ENCODE measurements at places on chromosomes 12 and 14. TPM values are rescaled to one million over a fixed set of nuclear protein-coding genes. Genes with fewer than 3 reads are reported as not detected.

DNA sequence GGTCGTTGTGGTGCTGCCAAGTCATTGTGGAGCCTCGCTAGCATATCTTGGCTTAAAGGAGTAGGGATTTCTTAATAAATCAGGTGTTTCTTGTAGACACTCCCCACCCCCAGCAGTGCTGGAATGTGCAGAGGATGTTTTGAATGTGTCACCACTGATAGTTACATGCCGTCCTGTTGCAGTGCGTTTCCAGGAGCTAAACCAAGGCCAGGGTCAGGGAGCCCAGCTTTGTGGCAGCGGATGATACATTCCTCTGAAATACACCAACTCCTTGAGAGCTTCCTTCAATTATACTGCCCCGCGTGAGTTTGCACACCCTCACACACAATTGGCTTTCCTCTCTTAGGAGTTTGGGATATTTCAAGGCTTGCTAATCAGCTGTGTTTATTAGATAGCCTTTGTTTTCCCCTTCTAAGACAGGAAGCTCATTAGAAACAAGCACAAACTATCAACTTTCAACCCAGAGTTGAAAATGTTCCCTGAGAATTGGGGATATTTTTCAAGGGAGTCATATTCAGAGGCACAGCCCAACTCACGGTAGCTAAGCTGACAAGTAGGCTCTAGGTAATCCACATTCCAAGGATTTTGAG, 154.9 kb downstream of the C12orf75 start:
- DNase-seq, result peak; percentile 58
- peak overlapping the region; percentile 86 for H3K27ac ChIP-seq
- no peaks in the 10 kb centered on the region for H3K27me3 ChIP-seq
- peaks cover 24% of the 10 kb centered on the region for H3K4me1 ChIP-seq

DNA sequence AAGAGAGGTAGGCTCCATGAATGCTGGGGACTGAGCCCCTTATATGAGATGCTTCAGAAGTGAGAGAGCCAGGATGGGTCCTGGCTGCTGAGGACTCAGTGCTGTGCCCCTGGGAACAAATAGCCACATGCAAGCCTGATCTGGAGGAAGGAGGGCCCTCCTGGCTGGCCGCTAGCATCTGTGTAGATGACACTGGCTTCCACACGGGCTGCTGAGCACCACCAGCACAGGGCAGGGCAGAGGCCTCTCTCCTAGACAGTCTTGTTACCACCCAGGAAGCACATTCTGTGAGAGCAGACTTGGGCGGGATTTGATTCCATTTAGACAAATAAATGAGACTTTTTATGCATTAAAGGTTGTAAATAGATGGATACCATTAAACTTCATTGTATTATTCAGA, 48.0 kb downstream of the ZNF664 start:
- H3K27me3 ChIP-seq, result no peaks in the 10 kb centered on the region
- H3K4me1 ChIP-seq, result no peaks in the 10 kb centered on the region
- H3K27ac ChIP-seq, result no peak overlapping the region
- H3K36me3 ChIP-seq, result no peaks in the 10 kb centered on the region

DNA sequence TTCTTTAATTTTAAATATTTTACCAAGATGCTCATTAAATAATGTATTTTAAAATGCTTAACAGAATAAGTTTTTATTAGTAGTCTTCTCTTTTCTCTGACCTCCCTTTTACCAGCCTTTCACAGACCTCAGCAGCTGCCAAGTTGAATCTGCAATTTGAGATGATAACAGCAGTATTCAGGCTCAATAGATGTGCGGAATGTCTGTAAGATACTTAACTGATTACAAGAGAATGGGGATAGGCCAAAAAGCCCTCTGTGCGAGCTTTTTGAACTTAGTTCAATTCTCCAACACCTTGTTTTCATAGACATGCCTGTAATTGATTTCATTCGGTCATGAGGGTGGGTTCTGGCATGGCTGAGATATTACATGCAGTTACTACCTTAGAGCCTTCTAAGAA, 277.2 kb downstream of the TMTC2 start:
- no peak overlapping the region for H3K27ac ChIP-seq
- no peaks in the 10 kb centered on the region for H3K27me3 ChIP-seq
- DNase-seq, result no peak
- no peak overlapping the region for H3K4me3 ChIP-seq
- peaks cover 7% of the 10 kb centered on the region for H3K4me1 ChIP-seq
- no peaks in the 10 kb centered on the region for H3K36me3 ChIP-seq

- H3K36me3 ChIP-seq, result no peaks in the 10 kb centered on the region
- 0 out of 2 replicates have a peak, but pooled peaks cover 6% of the 10 kb centered on the region for H3K4me1 ChIP-seq
- DNase-seq, result peak; percentile 8
- H3K27me3 ChIP-seq, result no peaks in the 10 kb centered on the region
- H3K4me3 ChIP-seq, result no peak overlapping the region
Measured at GRCh38 chr12:69007101-69007854, 74.3 kb upstream of the CPM start.

GRCh38 chr14:24233538-24233866, 773 bp downstream of the GMPR2 start:
- H3K4me1 ChIP-seq, result no peaks in the 10 kb centered on the region
- H3K4me3 ChIP-seq, result peak overlapping the region; percentile 76
- no peak for DNase-seq
- H3K27me3 ChIP-seq, result no peaks in the 10 kb centered on the region
- peaks cover 3% of the 10 kb centered on the region for H3K36me3 ChIP-seq
- H3K27ac ChIP-seq, result peak overlapping the region; percentile 85

DNA sequence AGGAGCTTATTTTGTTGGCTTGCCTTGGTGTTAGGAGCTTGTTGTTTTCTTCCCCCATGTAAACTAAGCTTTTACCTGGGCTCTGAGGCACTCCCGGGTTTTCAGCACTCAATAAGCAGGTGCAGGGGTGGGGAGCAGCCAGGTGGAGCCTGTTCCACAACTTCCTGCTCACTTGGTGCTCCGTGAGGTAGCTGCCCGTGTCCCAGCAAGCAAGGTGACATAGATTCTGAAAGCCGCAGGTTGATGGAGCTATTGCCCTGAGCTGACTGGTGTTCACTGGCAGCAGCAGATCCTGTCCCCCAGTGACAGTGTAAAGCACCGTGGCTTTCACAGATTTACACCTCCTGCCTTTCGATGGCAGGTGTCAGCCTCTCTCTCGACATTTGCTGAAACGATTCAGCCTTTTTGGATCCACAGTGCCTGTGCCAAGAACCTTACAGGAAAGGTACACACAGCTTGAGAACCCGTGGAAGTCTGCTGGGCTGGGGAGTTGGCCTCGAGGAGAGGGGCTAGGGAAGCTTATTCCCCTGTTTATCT, 295.7 kb upstream of the FKBP4 start:
- H3K27ac ChIP-seq, result no peak overlapping the region
- no peaks in the 10 kb centered on the region for H3K27me3 ChIP-seq
- no peaks in the 10 kb centered on the region for H3K36me3 ChIP-seq
- no peak for DNase-seq
- no peaks in the 10 kb centered on the region for H3K4me1 ChIP-seq

- H3K27ac ChIP-seq, result no peak overlapping the region
- H3K4me3 ChIP-seq, result no peak overlapping the region
- no peaks in the 10 kb centered on the region for H3K36me3 ChIP-seq
- no peak for DNase-seq
- H3K4me1 ChIP-seq, result no peaks in the 10 kb centered on the region
Measured at GRCh38 chr12:88420457-88420856, 159.8 kb downstream of the KITLG start.

DNA sequence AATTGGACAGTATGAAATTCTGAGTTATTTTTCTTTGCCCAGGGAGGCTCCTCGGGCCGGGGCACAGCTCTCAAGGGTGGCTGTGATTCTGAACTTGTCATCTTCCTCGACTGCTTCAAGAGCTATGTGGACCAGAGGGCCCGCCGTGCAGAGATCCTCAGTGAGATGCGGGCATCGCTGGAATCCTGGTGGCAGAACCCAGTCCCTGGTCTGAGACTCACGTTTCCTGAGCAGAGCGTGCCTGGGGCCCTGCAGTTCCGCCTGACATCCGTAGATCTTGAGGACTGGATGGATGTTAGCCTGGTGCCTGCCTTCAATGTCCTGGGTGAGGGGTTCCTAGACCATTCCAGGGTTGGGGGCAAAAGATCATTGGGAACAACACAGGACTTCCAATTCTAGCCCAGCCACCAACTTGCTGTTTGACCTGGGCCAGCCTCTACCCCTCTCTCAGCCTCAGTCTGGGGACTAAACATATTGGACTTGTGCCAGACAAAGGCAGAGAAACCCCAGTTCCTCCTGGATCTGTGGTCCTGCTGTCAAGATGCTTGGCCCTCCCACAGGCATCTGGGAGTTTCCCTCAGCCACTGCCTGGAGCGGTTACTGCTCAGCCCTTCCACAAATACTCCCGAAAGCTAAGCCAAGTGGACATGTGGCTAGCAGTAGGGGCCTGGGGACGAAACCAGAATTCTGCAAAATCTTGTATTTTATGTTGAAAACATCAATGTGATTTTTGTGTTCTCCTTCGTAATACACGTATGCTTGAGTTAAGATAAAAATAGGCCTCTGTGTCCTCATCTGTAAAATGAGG, 3.5 kb downstream of the OAS3 start:
- no peak for DNase-seq
- H3K4me1 ChIP-seq, result no peaks in the 10 kb centered on the region
- H3K36me3 ChIP-seq, result no peaks in the 10 kb centered on the region
- H3K4me3 ChIP-seq, result no peak overlapping the region
- H3K27me3 ChIP-seq, result no peaks in the 10 kb centered on the region
- H3K27ac ChIP-seq, result no peak overlapping the region

GRCh38 chr12:115042341-115042740, 358.4 kb upstream of the TBX3 start:
- H3K27ac ChIP-seq, result no peak overlapping the region
- no peak for DNase-seq
- no peaks in the 10 kb centered on the region for H3K36me3 ChIP-seq
- H3K27me3 ChIP-seq, result no peaks in the 10 kb centered on the region
- no peak overlapping the region for H3K4me3 ChIP-seq

Gene CCDC196
- total RNA-seq, result not detected

Gene CMKLR1
- not detected for total RNA-seq

Gene CLEC4D
- total RNA-seq, result not detected

Gene OR4K17
- not detected for total RNA-seq

Gene CIDEB
- total RNA-seq, result 3.5 TPM
